ENCODE measurements at places on chromosomes 6 and 20.

GRCh38 chr6:148457843-148458159 lies 115.2 kb downstream of the SASH1 start:
- DNase-seq = no peak

GRCh38 chr20:59273739-59274357 lies 26.6 kb upstream of the EDN3 start:
- DNase-seq = no peak

DNA sequence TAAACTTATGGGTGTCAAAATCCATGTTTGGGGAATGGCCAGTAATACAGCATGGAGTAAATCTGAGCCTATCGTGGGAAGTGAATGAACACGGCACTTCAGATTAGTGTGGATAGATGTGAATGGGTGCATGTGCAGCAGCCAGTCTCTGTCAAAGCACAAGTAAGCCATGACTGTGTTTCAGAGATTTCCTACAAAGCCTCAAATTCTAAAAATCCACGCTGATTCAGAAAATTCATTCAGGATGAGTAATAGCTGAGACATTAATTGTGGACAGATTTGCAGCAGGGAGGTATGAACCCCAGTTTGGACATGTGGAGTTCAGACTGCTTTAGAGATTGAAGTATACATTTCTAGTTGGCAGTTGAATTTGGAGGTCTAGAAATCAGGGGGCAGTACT lies 115.1 kb downstream of the QKI start:
- DNase-seq = peak; percentile 96

DNA sequence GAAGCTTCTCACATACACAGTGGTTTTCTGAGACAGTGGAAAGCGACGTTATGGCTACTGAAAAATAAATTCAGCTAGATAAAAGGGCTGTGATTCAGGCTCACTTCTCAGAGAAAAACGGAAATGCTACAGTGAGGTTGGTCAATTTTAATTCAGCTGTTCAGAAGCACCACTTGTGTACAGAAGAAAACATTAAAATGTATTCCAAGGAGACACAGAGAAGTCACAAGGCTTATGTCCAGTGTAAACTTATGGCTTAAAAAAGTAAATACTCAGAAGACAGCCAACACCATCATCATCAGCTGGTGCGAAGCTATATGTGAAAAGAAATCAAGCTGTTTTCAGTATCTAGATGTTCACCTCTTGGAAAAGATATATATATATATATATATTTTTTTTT lies 68.6 kb downstream of the ABHD12 start:
- DNase-seq = no peak

GRCh38 chr6:156735751-156736150 lies 41.4 kb upstream of the ARID1B start:
- no peak for DNase-seq

- DNase-seq = no peak
Observed at GRCh38 chr6:142336183-142336582, 34.4 kb downstream of the ADGRG6 start.

GRCh38 chr20:51218603-51219002 lies 195.7 kb upstream of the KCNG1 start:
- DNase-seq = no peak

DNA sequence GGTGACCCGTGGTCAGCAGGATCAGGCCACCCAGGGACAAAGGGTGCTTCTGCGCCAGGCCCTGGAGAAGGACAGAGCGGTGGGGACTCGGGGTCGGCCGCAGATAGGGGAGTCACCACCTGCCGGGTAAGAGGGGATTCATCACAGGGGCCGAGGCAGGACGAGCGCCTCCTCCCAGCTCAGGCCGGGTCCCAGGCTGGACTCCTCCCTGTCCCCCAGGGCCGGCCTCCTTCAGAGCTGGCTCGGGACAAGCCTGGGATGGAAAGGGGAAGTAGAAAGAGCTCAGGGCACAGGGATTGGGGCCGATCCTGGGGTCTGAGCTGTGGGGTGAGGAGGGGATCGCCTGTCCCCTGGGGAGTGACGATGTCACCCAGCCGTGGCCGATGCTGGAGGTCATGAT lies 154.6 kb upstream of the PROKR2 start:
- DNase-seq = no peak

DNA sequence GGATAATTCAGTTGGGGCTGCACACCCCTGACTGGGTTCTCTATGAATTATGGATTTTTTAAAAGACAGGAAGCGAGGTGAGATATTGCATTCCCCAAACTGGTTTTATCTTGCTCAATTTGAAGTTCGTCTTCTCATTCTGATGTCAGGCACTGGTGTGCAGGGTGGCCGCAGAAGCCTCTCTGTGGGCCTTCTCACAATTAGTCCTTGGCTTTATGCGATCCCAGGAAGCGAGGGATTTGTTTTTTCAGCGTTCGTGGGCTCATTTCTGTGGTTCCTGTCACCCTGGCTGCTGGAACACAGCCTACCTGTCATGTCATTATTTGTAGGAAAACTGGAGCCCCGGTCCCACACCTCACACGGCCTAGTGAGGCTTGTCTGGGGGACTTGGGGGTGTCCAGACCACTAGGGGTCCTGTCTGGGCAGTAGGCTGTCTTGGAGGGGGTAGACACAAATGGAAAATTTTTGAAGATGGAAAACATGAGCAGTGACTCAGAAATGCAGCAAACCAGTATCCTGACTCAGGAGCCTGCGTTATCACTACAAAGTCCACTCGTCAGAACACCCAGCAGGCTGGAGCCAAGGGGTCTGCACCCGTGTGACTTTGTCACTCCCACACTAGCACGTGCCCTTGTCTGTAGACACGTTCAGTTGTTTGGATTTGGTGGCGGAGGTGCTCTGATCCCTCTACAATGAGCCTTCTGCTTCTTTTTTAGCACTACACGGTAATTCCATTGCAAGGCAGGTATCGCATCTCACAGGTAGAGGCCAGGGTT lies 42.2 kb downstream of the GNAS-AS1 start:
- no peak for DNase-seq

DNA sequence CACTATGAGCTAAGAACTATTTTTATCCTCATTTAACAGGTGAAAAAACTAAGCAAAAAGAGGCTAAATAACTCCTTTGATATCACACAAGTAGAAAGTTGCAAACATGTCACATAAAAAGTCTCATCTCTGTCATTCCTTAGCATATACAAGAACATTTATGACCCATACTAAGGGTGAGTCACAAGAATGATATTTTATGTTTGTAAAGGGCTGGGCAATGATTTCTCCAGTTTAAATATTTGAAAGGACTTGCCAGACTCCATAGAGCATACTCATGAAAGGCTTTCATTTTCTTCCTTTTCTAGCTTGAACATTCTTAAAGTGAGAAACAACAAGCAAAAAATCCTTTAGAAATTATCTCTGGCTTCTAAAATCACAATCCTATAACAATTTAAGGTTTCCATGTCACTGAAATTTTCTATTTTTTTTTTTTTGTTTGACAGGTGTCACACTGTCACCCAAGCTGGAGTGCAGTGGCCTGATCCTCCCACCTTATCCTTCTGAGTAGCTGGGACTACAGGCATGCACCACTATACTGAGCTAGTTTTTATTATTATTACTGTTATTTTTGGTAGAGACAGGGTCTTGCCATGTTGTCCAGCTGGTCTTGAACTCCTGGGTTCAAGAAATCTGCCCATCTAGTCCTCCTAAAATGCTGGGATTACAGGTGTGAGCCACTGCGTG lies 338.0 kb upstream of the KHDRBS2 start:
- no peak for DNase-seq

DNA sequence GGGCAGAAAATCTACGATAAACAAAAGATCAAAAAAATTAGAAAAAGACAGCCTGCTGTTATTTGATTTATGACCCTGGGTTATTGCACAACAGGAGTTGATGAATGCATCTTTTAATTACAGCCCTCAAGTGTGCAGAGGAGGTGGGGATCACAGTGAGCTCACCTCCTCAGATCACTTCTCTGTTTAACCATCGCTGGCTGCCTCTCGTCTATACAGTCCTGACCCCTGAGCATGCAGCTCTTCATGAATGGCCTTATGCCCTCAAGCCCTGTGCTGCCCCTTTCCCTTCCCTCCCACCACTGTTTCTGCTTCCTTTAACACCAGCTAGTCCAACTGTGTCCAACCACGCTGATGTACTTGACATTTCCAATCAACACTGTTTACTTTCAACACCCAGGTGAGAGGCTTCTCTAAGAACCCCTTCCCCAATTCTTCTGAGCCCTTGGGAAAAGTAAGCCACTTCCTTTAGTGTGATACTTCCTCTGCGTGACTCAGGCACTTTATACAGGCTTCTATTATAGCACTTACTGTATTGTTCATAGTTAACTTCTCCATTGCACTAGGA lies 60.6 kb upstream of the RIPOR2 start:
- no peak for DNase-seq

DNA sequence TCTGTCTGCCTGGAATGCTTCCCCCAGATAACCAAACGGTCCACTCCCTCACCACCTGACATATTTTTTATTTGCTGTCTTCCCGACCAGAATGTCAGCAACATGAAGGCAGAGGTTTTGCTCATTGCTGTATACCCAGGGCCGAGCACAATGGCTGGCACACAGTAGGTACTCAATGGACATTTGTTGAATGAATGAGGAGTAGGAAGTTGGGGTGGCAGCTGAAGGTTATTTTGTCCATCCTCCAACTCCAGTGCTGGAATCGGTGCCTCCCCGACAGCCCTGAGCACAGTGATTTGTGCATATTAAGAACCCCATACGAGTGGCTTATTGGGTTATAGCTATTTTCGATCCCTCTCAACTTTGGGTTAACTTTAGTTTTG lies 10.3 kb downstream of the DUSP15 start:
- DNase-seq = no peak

- no peak for DNase-seq
Observed at GRCh38 chr6:150363733-150364132, 5.1 kb upstream of the IYD start.

DNA sequence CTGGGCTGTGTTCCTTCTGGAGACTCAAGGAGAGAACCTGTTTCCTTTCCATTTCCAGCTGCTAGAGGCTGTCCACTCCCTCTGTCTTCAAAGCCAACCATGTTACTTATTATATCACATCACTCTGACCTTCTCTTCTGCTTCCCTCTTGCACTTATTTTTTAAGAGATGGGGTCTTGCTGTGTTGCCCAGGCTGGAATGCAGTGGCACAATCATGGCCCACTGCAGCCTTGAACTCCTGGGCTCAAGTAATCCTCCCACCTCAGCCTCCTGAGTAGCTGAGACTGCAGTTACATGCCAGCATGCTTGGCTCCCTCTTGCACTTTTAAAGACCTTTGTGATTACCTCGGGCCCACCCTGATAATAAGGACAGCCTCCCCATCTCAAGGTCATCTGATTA lies 160.0 kb upstream of the DTNBP1 start:
- no peak for DNase-seq

DNA sequence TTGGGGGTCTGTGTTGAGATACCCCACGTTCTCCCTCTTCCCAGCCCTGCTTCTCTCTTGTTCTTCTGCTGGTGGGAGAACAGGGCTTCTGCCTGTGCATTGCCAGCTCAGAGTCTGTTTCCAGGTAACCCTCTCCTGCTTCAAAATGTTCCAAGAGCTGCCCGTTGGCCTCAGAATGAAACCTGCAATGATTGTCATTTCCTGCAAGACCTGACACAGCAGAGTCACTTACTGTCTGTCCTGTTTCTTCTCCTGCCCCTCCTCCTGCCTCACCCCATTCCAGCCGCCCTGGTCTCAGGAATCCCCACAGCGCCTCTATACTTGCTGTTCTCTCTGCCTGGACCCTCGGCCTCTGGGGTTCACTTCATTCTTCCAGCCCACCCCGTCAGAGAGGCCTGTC lies 81.4 kb upstream of the ARID1B start:
- no peak for DNase-seq
